ENCODE measurements at places on chromosomes 6 and 20.

DNA sequence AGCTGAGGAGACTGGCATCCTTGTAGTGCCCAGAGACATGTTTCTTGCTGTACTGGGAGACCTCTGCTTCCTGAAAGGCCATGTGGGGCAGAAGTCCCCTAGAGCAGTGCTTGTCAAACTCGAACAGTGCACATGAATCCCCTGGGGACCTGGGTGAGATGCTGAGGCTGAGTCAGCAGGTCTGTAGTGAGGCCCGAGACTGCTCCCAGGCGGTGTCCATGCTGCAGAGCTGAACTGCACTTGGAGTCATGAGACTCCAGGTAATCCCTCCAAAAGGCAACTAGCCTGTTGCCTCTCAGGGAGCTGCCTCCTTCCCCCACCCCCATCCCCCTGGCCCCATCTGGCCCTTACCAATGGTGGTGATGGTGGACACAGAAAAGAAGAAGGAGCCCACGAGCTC lies 3.7 kb downstream of the KCNK17 start:
- DNase-seq, result no peak

DNA sequence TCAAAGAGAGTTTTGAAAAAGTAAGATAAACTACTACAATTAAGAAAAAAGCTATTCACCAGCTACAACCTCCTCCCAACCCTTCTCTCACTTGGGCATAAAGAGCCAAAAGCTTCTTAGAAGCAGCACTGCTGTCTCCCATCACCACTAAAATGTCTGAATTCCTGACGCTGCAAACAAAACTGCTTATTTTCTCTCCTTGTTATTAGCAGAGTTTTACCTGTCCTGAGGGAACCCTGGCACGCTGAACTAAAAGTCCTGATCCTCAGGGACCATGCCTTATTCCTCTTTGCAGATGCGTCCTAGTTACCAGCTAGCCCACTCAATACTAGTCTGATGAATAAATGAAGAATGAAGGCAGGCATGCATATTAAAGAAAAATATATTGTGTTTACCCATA lies 1.1 kb downstream of the HACE1 start:
- no peak for DNase-seq

DNA sequence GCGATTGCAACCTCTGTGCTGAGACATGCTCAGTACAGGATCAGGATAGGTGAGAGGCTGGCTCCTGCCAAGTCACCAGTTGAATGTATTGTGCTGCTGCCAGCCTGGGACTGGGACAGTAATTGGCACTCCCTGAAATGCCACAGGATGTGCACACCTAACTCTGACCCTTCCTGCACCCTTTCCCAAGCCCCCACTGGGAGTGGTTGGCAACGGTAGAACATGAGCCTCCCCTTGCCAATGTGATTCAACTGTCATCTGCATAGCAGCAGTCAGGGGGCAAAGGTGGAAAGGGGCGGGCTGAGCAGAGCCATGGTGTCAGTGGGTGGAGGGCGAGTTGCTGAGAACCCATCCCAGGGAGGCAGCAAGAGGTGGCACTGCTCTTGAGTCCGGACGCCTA lies 15.4 kb downstream of the SPINT3 start:
- DNase-seq, result no peak

DNA sequence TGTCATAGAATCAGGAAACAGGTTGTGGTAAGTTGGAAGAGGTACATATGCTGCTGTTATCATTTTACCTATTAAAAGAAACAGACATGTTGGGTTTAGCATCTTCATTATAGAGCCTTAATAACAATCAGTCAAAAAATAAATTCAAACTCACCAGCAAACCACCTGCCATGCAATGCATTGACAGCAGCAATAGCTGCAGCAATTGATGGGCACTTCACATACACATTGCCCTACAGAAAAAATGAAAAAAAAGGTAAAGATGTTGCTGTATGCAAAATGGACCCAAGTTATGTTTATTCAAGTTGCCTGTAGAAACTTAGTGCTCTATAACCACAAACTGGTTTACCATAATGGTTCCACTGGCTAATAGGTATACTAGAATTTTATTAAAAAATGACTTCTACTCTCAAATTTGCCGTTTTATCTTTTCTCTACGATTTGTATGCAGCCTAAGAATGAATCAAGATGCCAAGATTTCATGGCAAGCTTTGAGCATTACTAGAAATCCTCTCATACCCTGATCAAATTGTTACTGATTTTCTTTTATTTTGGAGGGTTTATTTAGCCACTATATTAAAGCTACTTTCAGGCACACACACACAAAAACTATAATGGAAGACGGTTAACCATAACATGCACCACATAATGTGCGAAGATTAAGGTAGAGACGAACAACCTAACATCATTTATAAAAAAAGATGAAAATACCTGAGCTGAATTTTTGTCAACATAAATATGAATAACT lies 5.5 kb downstream of the ROMO1 start:
- DNase-seq, result no peak

GRCh38 chr6:149545258-149545753 lies 537 bp downstream of the PPIL4 start:
- no peak for DNase-seq

GRCh38 chr20:62182469-62183425 lies at the start of gene MTG2:
TSS of gene MTG2 (plus strand) at chr20:62183028. CDS start at chr20:62193421, 10,393 bp downstream.
- DNase-seq, result peak; percentile 88

GRCh38 chr6:80022803-80023202 lies 18.4 kb downstream of the TTK start:
- DNase-seq, result no peak

- no peak for DNase-seq
Observed at GRCh38 chr6:129651291-129651691, 58.7 kb downstream of the ARHGAP18 start.

GRCh38 chr20:47235853-47236638 lies 120.5 kb downstream of the ZMYND8 start:
- DNase-seq, result no peak

DNA sequence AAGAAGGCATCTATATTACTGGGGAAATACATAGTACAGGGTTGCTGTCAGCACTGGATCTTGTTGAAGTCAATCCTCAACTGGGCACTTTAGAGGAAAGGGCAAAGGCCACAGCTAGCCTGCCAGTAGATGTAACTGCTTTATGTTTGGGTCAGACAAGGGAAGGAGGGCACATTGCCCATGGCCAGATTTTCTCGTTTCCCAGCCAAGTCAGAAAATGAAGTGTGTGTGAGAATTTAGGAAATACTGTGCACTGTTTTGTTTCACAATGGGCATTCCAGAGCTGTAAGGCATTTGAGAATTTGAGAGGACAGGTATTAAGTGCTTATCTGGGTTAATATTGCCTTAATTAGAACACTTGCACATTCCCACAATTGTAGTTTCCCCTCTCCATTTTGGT lies 183.9 kb upstream of the MCHR2 start:
- no peak for DNase-seq

- no peak for DNase-seq
Observed at GRCh38 chr6:16473908-16474771, 235.8 kb downstream of the GMPR start.

DNA sequence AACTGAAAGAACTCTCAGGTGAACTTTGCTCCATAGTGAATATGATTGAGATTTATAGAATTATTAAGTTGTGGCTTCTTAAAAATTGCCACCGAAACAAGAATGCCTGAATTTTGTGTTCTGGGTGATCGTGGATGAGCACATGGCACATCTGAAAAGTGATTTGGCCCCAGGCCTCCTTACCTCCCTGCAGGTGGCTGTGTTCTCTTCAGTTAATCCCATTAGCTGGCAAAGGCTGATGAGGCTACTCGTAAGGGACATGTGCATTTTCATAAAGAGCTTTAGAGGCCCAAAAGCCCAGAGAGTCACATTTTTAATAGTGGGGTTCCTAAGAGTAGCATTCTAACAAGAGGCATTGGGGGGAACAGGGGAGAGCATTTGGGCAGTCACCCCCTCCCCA lies 22.6 kb downstream of the GNAS start:
- DNase-seq, result no peak

- no peak for DNase-seq
Observed at GRCh38 chr6:136618086-136618485, 67.9 kb upstream of the MAP7 start.

DNA sequence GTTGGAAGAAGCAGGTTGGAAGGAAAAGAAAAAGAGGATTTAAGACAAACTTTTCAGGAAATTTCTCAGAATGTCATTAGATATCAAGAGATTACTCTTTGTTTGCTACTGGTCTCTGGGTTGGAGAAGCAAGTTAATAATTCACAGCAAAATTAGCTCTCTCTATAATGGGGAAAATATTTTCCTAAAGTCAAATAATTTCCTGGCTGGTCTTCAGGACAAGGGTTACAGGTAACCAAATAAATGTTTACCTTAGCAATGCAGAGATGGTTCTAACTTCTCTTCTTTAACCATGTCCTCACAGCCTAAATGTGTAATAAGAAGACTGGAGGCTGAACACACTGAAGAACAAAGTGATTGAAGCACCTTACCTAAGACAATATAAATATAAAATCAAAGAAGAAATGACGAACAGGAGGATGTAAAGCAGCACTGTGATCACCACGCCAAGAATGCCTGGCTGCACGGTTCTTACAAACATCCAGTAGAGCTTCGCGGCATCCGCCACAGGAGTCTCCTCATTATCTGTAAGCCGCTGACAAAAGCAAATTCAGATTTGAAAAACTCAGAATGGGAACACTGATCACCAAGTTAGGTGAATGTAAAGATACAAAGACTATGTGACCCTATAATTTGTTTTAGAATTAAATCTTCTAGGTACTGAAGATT lies 717.5 kb downstream of the TFAP2A start:
- no peak for DNase-seq

GRCh38 chr20:60252866-60253265 lies 294.6 kb downstream of the CDH26 start:
- no peak for DNase-seq

GRCh38 chr6:170250981-170251775 lies 39.7 kb downstream of the DLL1 start:
- DNase-seq, result no peak

DNA sequence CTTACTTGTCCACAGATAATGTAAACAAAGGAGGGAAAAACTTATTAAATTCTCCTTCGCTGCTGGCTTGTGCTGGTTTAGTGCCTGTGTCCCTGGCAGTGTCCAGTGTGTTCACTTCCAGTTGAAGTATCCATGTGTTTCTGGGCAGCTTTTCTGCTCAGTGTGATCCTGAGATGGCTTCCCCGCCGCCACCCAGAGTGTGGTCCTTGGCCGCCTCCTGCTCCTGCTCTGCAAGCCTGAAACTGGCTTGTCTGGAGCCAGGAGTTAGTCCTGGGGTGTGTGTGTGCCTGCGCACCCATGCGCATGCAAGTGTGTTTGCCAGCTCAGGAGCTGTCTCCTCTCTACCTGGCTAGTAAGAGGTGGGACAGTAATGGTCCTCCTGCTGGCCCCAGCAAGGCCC lies 7.2 kb downstream of the BTBD3 start:
- no peak for DNase-seq

- DNase-seq, result no peak
Observed at GRCh38 chr6:50978380-50979170, 159.9 kb downstream of the TFAP2B start.

- DNase-seq, result no peak
Observed at GRCh38 chr6:125222531-125223455, 69.2 kb downstream of the TPD52L1 start.

DNA sequence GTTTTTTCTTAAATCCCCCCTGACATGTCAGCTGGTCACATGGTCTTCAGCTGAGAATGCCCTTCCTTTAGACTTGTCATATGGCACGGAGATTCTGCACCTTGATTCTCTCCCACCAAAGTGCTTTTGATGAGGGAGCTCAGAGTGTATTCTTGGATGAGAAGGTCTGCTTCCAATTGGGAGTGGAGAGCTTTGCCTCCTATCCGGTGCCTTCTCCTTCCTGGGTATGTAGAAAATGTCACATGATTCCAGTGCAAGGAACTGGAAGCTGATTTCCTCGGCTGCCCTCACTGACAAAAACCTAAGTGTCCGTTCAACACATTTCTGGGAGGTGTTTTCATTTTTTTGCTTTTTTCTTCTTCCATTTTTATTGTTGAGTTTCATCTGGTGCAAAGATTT lies 197.2 kb downstream of the TFAP2C start:
- DNase-seq, result no peak

GRCh38 chr6:166529586-166529985 lies 56.9 kb downstream of the RAMACL start:
- no peak for DNase-seq

DNA sequence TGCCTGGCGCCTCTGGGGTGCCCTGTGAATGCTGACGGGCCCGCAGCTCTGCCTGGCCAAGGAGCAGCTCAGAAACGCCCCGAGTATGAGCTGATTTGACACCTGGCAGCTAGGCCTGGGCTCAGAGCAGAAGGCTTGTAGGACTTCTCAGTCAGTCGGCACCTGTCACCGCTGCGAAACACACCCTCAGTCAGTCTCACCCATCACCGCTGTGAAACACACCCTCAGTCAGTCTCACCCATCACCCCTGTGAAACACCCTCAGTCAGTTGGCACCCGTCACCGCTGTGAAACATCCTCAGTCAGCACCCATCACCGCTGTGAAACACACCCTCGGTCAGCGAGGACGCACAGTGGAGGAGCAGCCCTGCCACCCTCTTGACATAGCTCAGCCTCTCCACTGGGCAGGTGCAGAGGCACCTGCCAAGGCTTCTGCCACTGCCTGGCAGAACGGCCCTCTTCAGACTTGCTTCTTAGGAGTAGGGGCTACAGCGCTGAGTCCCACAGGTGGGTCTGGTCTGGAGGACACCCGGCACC lies 109.0 kb downstream of the PSMB1 start:
- no peak for DNase-seq

DNA sequence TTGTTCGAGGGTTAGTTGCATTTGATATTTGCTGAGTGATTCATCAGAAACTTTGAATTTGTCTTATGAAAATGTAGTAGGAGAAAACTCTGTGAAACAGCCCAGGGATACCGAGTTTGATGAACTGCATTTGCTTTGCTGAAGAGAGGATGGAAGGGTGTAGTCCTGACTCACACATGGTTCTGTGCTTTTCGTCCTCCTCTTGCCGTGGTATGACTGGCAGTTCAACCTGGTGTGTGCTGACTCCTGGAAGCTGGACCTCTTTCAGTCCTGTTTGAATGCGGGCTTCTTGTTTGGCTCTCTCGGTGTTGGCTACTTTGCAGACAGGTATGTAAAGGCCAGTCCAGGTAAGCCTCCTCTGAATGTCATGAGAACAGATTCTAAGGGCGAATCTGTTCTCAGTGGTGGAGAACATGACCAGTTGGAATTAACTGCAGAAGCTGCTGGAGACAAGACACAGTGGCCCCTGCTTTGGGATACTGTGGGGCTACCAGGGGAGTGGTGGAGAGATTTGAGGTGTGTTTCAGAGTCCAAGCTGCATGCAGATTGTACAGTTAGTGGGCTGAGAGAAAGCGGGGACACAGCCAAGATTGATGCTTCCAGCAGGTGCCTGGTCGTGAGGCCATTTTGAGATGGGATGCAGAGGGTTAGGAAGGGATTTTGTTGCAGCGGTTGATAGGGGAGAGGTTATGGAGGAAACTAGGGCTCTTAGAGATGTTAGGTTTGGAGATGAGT lies 8.4 kb downstream of the SLC22A1 start:
- DNase-seq, result no peak

DNA sequence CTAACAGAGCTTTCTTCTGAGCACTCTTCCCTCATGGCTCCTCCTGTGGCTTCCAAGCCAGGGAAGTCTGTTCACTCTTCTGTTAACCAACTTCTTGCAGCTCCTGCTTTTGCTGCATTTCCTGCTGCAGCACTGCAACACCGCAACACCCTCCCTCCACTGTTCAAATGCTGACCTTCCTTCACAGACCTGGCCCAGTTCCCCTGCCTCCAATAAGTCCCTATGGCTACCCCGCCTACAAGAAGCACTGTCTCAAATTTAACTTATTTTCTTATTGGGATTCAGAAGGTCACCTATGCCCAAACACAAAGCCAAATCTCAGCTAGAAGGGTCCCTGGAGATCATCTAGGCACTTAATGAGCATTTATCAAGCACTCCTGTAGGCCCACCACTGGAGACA lies 44.6 kb downstream of the ELMO2 start:
- DNase-seq, result no peak

GRCh38 chr20:1930165-1930564 lies 35.0 kb downstream of the SIRPA start:
- DNase-seq, result no peak
